Amygdala (tissue), 56 donors: ENCODE measurements at places on chromosomes 2 and 18.

GRCh38 chr2:144630459-144631215 lies 110.7 kb upstream of the ZEB2 start:
- no peak for DNase-seq

DNA sequence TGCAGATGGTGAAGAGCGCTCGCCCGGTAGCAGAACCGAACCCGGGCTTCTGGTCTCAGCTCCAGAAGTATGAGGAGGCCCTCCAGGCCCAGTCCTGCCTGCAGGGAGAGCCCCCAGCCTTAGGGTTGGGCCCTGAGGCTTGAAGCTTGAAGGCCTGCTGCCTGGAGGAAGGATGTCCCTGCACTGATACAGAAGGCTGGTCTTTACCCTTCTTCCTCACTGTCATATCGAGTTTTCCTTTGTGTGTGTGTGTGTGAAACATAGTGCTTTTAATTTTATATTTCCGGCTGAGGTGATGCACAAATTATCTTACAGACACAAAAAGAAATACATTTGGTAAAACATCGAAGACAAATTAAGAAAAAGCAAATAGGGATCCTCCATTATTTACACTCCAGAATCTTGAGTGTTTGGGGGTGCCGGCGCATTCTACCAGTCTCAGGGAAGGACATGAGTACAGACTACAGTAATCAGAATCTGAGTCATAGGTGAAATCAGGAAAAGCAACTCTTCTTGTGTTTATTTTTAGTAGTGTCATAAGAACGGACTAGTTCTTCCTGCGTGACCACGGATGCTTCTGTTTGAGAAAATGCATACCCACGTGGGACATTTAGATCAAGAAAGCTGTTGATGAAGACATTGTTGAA lies 1.3 kb downstream of the DUSP28 start:
- no peak for DNase-seq

DNA sequence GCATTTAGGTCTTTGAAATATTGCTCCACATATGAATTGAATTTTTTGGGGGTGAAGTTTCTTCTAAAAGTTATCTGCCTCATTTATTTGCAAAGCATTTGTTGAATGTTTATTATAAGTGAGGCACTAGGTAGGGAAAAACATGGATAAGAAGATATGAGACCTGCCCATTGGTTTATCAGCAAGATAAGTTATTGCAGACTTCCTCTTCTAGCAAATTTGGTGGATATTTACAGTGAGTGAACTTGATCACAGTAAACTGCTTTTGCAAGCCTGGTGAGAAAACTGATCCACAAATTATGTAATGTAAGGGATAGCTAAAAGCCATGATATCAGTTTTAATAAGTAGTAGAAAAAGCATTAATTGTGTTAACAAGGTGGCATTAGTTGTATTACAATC lies 364.8 kb downstream of the SOCS6 start:
- no peak for DNase-seq

GRCh38 chr2:118166242-118166641 lies 78.0 kb downstream of the INSIG2 start:
- DNase-seq, result no peak

DNA sequence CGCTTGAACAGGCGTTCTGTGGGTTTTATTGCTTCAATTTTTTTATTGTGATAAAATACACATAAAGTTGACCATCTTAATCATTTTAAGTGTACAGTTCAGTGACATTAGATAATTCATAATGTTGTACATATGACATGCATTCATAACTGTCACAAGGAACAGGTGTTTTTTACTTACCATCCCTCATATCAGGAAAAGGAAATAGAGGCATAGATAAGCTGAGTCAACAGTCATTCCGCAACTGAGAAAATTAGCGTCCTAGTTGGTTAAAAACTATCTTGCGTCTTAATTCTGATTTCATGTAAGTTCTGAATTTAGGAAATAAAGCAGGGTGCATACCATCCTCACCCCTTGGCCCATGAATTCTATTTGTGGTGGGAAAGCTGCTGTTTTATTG lies 36.5 kb downstream of the PLB1 start:
- DNase-seq, result no peak

DNA sequence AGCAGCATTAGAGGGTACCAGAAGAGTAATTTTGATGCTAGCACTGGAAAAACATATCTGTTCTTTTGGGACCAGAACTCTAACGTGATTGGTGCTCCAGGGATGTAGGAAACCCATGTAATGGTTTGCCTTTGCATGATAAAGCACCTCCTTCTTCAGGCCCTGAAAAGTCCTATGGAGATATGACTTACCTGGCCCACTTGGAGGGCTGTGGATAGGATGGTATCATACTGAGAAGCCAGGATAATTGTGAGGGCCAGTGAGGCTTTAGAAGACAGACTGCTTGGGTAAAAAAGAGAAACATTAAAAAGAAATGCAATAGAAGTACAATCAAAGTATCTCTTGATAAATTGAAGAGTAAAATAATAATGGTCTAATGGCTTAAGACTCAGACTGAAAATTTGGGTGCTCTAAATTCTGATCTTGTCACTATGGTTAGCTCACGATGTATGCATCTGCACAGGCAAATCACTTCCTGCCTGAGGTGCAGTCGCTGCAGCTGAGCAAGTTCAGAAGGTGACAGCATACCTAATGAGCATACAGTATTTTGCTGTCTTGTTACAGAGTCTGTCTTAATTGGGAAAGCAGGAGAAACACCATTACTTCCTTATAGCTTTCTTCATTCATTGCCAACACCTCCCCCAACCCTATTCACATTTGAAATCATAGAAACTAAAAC lies 371.5 kb downstream of the NUP35 start:
- DNase-seq, result no peak

- DNase-seq, result no peak
Measured at GRCh38 chr2:3587021-3587420, 7.9 kb upstream of the COLEC11 start.

GRCh38 chr2:138515092-138515491 lies 13.5 kb downstream of the SPOPL start:
- no peak for DNase-seq

DNA sequence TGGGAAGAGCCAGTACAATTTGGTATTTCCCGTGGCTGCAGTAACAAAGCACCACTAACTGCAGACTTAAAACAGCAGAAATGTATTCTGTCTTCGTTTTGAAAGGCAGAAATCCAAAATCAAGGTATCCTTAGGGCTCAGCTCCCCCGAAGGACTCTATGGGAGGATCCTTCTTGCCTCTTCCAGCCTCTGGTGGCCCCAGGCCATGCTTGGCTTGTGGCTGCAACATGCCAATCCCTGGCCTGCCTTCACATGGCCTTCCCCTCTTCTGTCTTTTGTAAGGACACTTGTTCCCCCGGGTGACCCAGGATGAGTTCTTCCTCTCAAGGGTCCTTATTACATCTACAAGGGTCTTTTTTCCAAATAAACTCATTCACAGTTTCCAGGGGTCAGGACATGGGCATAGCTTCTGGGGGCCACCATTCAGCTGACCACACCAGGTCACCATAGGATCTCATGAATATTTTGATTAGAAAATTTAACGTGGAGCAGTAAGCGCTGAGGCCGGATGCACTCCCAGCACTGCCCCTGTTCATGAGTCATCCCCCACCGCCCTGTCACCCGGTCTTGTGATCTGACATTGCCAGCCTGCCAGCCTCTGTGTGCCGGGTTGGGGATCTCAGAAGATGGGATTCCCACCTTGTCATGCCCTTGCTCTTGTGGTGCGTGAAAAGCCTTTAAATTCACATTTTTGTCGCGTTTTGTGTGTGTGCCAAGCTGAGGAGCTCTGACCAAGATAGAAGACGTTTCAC lies 61.2 kb upstream of the B3GNT7 start:
- DNase-seq, result no peak
